ENCODE measurements at places on chromosomes 7 and 10. TPM values are rescaled to one million over a fixed set of nuclear protein-coding genes. Genes with fewer than 3 reads are reported as not detected.

The NACAD gene
- 3.4 TPM for polyA plus RNA-seq

The MMD2 gene
- not detected for polyA plus RNA-seq

The NUTM2E gene
- 0.17 TPM for polyA plus RNA-seq

GRCh38 chr7:72504061-72504706, 92.0 kb upstream of the CALN1 start:
- DNase-seq, result no peak

DNA sequence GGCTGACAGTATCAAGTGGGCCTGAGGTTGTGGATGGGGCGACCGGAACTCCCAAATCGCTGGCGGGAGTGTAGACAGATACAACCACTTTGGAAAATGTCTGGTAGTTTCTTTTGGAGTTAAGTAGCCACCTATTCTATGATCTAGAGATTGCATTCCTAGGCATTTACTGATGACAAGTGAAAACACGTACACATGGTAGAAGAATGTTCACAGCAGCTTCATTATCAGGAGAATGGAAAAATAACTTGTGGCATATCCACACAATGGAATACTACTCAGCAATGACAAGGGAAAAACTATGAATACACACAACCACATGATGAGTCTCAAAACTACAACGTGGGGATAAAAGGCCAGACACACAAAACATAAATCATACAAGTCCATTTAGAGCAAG, 146.0 kb downstream of the MYOF start:
- peak; percentile 48 for DNase-seq

GRCh38 chr7:3206771-3207191, 94.3 kb upstream of the SDK1 start:
- DNase-seq, result no peak

- no peak for DNase-seq
These were observed 1.3 kb downstream of the AFAP1L2 start for GRCh38 chr10:114402871-114403540.

DNA sequence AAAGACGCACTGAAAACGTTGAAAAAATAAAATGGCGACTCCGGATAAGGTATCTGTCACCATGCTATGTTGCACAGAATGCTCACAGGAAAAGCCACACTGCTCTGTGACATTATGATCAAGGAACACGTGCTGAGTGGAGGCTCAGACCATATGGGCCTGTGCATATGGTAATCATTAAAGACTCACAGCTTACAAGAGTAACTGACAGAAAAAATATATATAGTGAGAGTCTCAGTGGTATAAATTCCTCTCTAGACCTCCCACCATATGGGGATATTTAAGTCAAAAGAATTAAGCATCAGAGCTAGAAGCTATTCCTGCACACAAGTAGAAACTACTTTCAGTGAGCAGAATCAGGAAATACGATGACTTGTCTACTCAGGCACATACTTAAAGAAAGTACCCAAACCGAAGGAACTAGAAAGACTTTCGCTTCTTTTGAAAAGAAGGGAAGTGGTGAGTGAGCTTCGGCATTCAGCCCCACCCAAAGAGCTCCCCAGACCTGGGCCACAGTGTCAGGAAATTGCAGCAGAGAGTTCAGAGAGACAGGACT, 65.1 kb upstream of the MPP7 start:
- peak; percentile 50 for DNase-seq

- no peak for DNase-seq
These were observed 42.3 kb downstream of the ANTXRL start for GRCh38 chr10:46328853-46329689.

DNA sequence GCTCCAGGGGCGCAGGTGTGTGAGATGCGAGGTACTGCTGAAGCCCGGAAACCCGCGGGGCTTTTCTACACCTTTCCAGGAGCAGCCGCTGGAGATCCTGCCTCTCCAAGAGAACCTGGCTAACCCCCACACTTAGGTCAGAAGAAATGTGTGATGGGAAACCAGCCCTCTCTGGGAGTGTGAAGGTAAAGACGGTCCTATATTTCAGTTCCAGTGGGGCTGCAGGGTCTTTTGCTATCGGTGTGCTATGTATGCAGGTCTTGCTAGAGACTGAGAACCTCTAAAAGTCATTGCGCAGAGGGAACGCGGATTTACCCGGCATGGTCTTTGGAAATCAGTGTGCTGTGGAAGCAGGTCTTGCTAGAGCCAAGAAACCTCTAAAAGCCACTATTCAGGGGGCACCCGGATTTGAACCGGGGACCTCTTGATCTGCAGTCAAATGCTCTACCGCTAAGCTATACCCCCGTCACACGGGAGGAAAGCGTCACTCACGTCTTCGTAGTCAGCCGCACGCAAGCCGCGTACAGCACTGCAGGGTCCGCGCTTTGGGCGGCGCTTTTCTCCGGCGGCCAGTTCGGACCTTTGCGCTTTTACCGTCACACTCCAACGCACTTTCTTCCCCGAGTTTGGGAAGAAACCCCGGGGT, 46.0 kb downstream of the ZNF777 start:
- DNase-seq, result peak; percentile 91

DNA sequence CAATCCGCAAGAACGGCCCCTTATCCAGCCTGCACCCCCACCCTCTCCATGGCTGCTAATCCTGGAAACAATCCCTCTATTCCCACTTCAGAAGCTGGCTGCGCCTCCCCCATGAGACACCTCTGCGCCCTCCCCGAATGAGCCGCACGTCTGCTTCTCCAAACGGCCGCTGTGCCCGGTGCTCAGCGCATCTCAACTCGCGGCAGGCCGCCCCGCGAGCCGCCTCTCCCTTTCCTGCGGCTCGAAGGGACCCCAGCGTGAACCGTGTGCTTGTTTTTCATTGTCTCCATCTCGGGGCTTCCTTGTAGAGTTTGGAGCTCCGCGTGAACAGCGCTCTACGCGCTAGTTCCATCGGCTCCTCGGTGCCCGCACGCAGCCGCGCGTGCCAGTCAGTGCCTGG, 20.8 kb upstream of the FXYD4 start:
- DNase-seq, result no peak

- no peak for DNase-seq
These were observed 120.7 kb upstream of the PPIF start for GRCh38 chr10:79226391-79227245.
